ENCODE measurements at places on chromosomes 11 and 22. TPM values are rescaled to one million over a fixed set of nuclear protein-coding genes. Genes with fewer than 3 reads are reported as not detected.

MRTFA gene
- total RNA-seq, result 82.1 TPM

GGTLC2 gene
- not detected for total RNA-seq

SEZ6L gene
- not detected for total RNA-seq

MPPED2 gene
- total RNA-seq, result 0.74 TPM

UBQLN3 gene
- total RNA-seq, result not detected

CBLIF gene
- total RNA-seq, result not detected

SLC7A4 gene
- total RNA-seq, result not detected

MED17 gene
- 31.3 TPM for total RNA-seq

RIMBP3B gene
- 0.12 TPM for total RNA-seq

RPS19BP1 gene
- 208 TPM for total RNA-seq

PRRG4 gene
- total RNA-seq, result 1.7 TPM

SMC1B gene
- total RNA-seq, result not detected

LRRC32 gene
- 0.18 TPM for total RNA-seq

CREB3L1 gene
- 4.6 TPM for total RNA-seq

ACCSL gene
- total RNA-seq, result not detected

NOX4 gene
- 6.8 TPM for total RNA-seq

CARD16 gene
- total RNA-seq, result 32.5 TPM

LMF2 gene
- 25.4 TPM for total RNA-seq

MAML2 gene
- 6.2 TPM for total RNA-seq

APOL3 gene
- total RNA-seq, result 9.6 TPM

NCAM1 gene
- total RNA-seq, result 27.7 TPM

MS4A12 gene
- total RNA-seq, result not detected

LMNTD2 gene
- 0.54 TPM for total RNA-seq

RBM4 gene
- total RNA-seq, result 107 TPM

MRGPRE gene
- total RNA-seq, result not detected

MRGPRX4 gene
- total RNA-seq, result not detected

OR4D5 gene
- not detected for total RNA-seq

RAB1B gene
- 77.0 TPM for total RNA-seq

SHISAL1 gene
- 8.7 TPM for total RNA-seq

RASD2 gene
- total RNA-seq, result 0.54 TPM

ZNF214 gene
- 1.8 TPM for total RNA-seq
